ENCODE measurements at places on chromosomes 11 and 22.

DNA sequence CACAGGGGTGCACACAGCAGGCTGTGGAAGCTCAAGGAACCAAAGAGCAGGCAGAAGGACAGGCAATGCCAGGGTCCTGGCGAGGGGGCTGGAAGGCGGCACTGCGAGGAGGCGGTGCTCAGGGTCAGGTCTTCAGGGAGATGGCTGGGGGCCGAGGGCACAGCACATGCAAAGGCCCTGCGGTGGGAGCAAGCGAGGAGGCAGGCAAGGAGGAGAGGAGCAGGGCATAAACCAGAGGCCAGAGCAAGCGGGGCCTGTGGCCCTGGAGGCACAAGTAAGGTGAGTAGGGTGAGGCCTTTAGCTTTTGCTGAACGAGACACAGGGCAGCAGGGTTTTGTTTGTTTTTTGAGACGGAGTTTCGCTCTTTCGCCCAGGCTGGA is 126.9 kb downstream of the ARHGAP8 start:
- no peak for DNase-seq

GRCh38 chr22:46672731-46673130 is 52.5 kb downstream of the GRAMD4 start:
- DNase-seq, result no peak

DNA sequence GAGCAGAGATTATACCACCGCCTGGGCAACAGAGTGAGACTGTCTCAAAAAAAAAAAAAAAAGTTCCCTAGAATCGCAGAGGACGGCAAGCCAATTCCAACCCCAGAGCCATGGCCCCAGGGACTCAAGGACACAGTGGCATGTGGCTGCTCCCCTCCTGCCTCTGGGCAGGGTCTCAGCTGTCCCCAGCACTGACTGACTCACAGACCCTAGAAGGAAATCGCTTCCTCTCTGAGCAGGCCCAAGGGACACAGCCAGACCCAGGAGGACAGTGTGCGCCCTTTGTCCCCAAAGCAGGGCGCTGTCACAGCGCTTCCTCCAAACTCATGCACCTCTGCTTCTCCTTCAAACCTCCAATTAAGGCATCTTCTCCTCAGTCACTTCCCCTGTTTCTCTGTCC is 2.3 kb downstream of the PACSIN3 start:
- DNase-seq, result no peak

DNA sequence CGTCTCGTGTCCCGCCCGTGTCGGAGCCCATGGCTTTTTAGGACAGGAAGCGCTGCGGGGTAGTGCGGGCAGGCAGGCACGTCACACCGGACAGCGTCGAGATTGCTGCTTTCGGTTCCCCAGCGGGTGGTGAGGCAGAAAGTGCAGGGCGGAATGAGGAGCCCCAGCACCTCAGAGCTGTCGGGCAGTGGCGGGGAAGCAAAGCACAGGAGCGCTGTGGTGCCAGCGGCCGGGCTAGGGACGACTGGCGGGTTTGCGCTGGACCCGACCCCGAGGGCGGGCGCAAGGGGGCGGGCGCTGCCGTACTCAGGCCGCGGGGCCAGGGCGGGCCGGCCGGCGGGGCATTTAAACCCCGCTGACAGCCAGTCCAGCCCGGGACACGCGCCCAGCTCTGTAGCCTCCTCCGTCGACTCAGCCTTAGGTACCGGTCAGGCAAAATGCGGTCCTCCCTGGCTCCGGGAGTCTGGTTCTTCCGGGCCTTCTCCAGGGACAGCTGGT is at the start of gene SLC37A2:
TSS of gene SLC37A2 (plus strand) at position 375 of the 498 bp plus-strand sequence. CDS start at position 438, 63 bp downstream.
- DNase-seq, result peak; percentile 20

- no peak for DNase-seq
Measured at GRCh38 chr22:25282346-25282670, 62.9 kb downstream of the CRYBB2 start.
